Testis (tissue), 5 donors: ENCODE measurements at places on chromosomes 2 and 18. TPM values are rescaled to one million over a fixed set of nuclear protein-coding genes. Genes with fewer than 3 reads are reported as not detected.
A peak's percentile ranks its signal among the peaks of the same experiment; 100 is the strongest.

C1QL2 gene
- 0.55 TPM for total RNA-seq

- no peaks in the 10 kb centered on the region for H3K36me3 ChIP-seq
- H3K27me3 ChIP-seq, result no peaks in the 10 kb centered on the region
- no peak for DNase-seq
- no peaks in the 10 kb centered on the region for H3K4me1 ChIP-seq
- H3K4me3 ChIP-seq, result no peak overlapping the region
Observed at GRCh38 chr2:234596696-234597575, 100.1 kb upstream of the ARL4C start.

GRCh38 chr2:43075811-43076585, 150.4 kb downstream of the ZFP36L2 start:
- H3K27me3 ChIP-seq, result no peaks in the 10 kb centered on the region
- no peaks in the 10 kb centered on the region for H3K36me3 ChIP-seq
- peak overlapping the region; percentile 81 for H3K27ac ChIP-seq
- no peak for DNase-seq
- no peak overlapping the region for H3K4me3 ChIP-seq

DNA sequence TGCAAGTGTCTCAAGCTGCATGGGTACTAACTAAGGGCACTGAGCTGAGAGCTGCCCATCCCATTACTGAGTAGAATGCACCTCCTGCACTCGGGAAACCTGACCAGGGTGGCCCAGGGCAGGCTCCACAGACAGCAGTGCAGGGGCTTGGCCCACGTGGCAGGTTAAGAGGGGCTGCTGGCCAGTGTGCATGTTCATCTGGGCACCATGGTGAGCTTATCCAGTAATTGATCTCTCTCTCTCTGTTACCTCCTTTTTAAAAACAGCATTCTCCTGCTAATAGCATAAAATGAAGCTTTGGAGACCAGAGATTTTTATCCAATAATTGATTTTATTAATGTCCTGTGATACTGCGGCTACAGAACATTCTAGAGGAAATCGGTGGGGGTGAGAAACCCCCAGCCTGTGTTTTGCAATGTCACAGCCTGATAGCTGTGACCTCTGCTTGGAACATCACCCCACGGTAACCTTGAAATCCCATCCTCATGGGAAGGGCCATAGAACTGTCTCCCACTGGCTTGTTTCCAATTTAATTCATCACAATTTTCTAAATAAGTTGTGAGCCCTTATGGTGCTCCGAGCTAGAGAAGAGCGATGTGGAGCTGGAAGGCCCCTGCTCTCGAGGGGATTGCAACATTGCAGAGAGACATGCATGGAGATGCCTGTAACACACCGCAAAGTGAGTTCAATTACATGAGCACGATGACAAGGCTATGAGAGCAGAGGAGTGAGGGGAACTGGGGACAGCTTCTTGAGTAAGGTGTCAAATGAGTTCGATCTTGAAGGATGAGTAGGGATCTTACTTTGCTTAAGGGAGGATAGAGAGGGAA, 143.8 kb downstream of the GALNT14 start:
- H3K27me3 ChIP-seq, result no peaks in the 10 kb centered on the region
- DNase-seq, result no peak
- no peak overlapping the region for H3K27ac ChIP-seq
- H3K36me3 ChIP-seq, result no peaks in the 10 kb centered on the region
- H3K4me3 ChIP-seq, result no peak overlapping the region

- no peak for DNase-seq
- no peak overlapping the region for H3K27ac ChIP-seq
- H3K4me3 ChIP-seq, result no peak overlapping the region
- H3K4me1 ChIP-seq, result no peaks in the 10 kb centered on the region
- H3K27me3 ChIP-seq, result no peaks in the 10 kb centered on the region
- no peaks in the 10 kb centered on the region for H3K36me3 ChIP-seq
Observed at GRCh38 chr2:31324016-31324633, 90.2 kb downstream of the EHD3 start.

GRCh38 chr2:228866781-228867180, 404.3 kb downstream of the PID1 start:
- no peaks in the 10 kb centered on the region for H3K4me1 ChIP-seq
- no peaks in the 10 kb centered on the region for H3K27me3 ChIP-seq
- DNase-seq, result no peak
- H3K36me3 ChIP-seq, result no peaks in the 10 kb centered on the region
- no peak overlapping the region for H3K27ac ChIP-seq

- no peak for DNase-seq
- no peak overlapping the region for H3K4me3 ChIP-seq
- no peaks in the 10 kb centered on the region for H3K4me1 ChIP-seq
- no peaks in the 10 kb centered on the region for H3K36me3 ChIP-seq
Observed at GRCh38 chr18:11495441-11495840, 114.0 kb upstream of the SLC35G4 start.

IL1A gene
- 36.5 TPM for total RNA-seq

DNA sequence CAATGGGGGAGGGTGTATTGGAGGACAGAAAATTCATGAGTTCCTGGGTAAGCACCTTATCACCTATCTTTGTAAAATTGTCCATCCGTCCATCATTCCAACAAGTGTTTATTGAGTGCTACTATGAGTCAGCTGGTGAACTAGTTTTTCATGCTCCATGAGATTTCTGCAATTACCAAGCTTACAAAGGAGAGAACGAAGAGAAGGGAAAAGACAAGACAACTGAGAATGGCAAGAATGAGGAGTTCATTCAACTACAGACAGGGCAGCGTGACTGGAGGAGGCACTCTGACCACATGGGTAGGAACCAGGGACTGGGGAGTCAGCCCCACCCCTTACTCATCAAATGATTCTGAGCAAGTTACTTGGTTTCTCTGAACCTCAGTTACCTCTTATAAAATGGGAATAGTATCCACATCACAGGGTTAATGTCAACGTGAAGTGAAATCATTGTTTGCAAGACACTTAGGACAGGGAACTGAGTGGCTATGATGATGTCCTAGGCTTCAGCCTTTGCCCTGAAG, 18.6 kb upstream of the TXNDC2 start:
- no peaks in the 10 kb centered on the region for H3K27me3 ChIP-seq
- H3K27ac ChIP-seq, result no peak overlapping the region
- DNase-seq, result no peak
- H3K4me1 ChIP-seq, result peaks cover 17% of the 10 kb centered on the region

RAPGEF4 gene
- total RNA-seq, result 42.6 TPM

GRCh38 chr18:51417643-51418483, 220.4 kb upstream of the MEX3C start:
- no peak overlapping the region for H3K4me3 ChIP-seq
- DNase-seq, result no peak
- no peak overlapping the region for H3K27ac ChIP-seq
- H3K27me3 ChIP-seq, result no peaks in the 10 kb centered on the region
- no peaks in the 10 kb centered on the region for H3K4me1 ChIP-seq
- no peaks in the 10 kb centered on the region for H3K36me3 ChIP-seq

DNA sequence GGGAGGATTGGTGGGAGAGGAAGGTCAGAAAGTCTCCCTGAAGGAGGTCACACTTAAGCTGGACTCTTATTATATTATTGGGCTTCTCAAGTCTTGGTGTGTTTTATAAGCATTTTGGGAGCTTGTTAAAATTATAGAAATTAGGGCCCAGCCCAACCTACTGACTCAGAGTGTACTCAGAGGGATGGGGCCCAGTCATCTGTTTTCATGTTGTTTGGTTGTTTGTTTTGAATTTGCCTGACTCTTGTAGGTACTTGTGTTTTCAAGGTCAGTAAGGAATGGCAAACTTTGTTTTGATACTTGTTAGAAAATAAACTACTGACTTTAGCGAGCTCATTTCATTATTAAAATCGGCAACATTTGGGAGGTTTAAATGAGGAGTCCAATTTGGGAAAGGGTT, 152.0 kb downstream of the INSIG2 start:
- DNase-seq, result no peak
- H3K4me3 ChIP-seq, result no peak overlapping the region
- no peaks in the 10 kb centered on the region for H3K4me1 ChIP-seq
- no peaks in the 10 kb centered on the region for H3K27me3 ChIP-seq
- no peak overlapping the region for H3K27ac ChIP-seq

RAB17 gene
- total RNA-seq, result 3.2 TPM

- no peak overlapping the region for H3K27ac ChIP-seq
- H3K27me3 ChIP-seq, result no peaks in the 10 kb centered on the region
- H3K4me1 ChIP-seq, result no peaks in the 10 kb centered on the region
- no peak for DNase-seq
- no peak overlapping the region for H3K4me3 ChIP-seq
Observed at GRCh38 chr2:188415754-188416083, 124.0 kb downstream of the GULP1 start.

GRCh38 chr2:145593991-145594614, 1074.2 kb upstream of the ZEB2 start:
- H3K36me3 ChIP-seq, result no peaks in the 10 kb centered on the region
- no peaks in the 10 kb centered on the region for H3K27me3 ChIP-seq
- H3K4me1 ChIP-seq, result no peaks in the 10 kb centered on the region
- H3K4me3 ChIP-seq, result no peak overlapping the region

MPP4 gene
- total RNA-seq, result not detected

GRCh38 chr2:95276888-95277245, 2.6 kb downstream of the PROM2 start:
- no peak overlapping the region for H3K27ac ChIP-seq
- no peaks in the 10 kb centered on the region for H3K36me3 ChIP-seq
- no peak for DNase-seq
- H3K4me1 ChIP-seq, result no peaks in the 10 kb centered on the region
- no peak overlapping the region for H3K4me3 ChIP-seq
- no peaks in the 10 kb centered on the region for H3K27me3 ChIP-seq

CFAP65 gene
- total RNA-seq, result 15.5 TPM

- no peak for DNase-seq
- no peaks in the 10 kb centered on the region for H3K36me3 ChIP-seq
- no peak overlapping the region for H3K27ac ChIP-seq
- peaks cover 7% of the 10 kb centered on the region for H3K4me1 ChIP-seq
Observed at GRCh38 chr2:232365621-232366321, 12.8 kb upstream of the ALPP start.

DNA sequence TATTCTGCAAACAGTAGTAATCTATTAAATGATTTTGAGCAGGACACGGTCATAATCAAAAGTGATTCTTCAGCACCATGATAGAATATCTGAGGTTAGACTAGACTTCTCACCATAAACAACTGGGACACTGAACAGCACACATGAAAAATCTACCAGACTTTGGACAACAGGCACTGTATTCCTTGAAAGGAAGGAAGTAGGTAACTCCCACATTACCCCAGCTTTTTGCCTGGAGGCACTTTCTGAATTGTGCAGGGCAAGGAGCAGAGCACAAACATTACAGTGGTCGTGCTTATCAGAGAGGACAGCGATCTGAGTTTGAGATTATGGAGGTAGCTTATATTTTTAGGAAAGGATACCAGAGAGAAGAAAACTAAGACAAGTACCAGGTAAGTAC, 25.3 kb upstream of the IL1RL1 start:
- H3K36me3 ChIP-seq, result no peaks in the 10 kb centered on the region
- H3K27me3 ChIP-seq, result no peaks in the 10 kb centered on the region
- no peak overlapping the region for H3K27ac ChIP-seq
- H3K4me3 ChIP-seq, result no peak overlapping the region
- H3K4me1 ChIP-seq, result no peaks in the 10 kb centered on the region
- DNase-seq, result no peak

GRCh38 chr2:133523406-133523805, 44.9 kb downstream of the NCKAP5 start:
- no peak overlapping the region for H3K4me3 ChIP-seq
- H3K36me3 ChIP-seq, result no peaks in the 10 kb centered on the region
- no peaks in the 10 kb centered on the region for H3K4me1 ChIP-seq
- no peaks in the 10 kb centered on the region for H3K27me3 ChIP-seq
